Neural crest cell (in vitro differentiated cells): ENCODE measurements at places on chromosomes 11 and 22. TPM values are rescaled to one million over a fixed set of nuclear protein-coding genes. Genes with fewer than 3 reads are reported as not detected.

- no peak overlapping the region for H3K4me3 ChIP-seq
- no peaks in the 10 kb centered on the region for H3K36me3 ChIP-seq
- H3K27ac ChIP-seq = no peak overlapping the region
- H3K27me3 ChIP-seq = peaks cover 15% of the 10 kb centered on the region
- H3K4me1 ChIP-seq = no peaks in the 10 kb centered on the region
- no peak for DNase-seq
These were observed 1062.3 kb downstream of the DLG2 start for GRCh38 chr11:84564867-84565184.

DNA sequence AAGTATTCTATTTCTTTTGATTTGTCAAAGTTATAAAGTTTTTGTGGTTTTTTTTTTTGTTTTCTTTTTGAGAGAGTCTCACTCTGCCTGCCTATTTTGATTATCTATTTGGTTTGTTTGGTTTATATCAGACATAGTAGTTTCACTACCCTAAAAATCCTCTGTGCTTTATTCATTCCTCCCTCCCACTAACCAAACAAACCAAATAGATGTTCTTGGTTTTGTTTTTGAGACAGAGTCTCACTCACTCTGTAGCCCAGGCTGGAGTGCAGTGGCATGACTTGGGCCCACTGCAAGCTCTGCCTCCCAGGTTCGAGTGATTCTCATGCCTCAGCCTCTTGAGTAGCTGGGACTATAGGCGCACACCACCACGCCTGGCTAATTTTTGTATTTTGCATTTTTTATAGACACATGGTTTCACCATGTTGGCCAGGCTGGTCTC lies 67.9 kb downstream of the ENTHD1 start:
- H3K4me1 ChIP-seq = peaks cover 14% of the 10 kb centered on the region
- peaks cover 16% of the 10 kb centered on the region for H3K27me3 ChIP-seq
- no peak for DNase-seq

DNAJC4 gene
- total RNA-seq = 27.2 TPM in 2 replicates

DNA sequence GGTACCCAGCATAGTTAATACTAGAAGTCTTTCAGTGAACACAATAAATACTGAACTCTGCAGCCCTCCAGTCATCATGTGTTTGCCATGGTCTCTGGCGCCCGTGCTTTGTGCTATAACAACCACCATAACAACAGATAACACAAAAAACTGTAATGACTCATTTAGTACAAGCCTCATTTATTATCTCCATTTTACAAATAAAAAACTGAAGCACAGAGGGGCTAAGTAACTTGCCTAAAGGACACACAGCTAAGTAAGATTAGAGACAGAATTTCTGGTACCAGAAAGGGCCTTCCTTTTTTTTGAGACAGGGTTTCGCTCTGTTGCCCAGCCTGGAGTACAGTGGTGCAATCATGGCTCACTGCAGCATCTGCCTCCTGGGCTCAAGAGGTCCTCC lies 19.5 kb downstream of the RBFOX2 start:
- DNase-seq = no peak

DNA sequence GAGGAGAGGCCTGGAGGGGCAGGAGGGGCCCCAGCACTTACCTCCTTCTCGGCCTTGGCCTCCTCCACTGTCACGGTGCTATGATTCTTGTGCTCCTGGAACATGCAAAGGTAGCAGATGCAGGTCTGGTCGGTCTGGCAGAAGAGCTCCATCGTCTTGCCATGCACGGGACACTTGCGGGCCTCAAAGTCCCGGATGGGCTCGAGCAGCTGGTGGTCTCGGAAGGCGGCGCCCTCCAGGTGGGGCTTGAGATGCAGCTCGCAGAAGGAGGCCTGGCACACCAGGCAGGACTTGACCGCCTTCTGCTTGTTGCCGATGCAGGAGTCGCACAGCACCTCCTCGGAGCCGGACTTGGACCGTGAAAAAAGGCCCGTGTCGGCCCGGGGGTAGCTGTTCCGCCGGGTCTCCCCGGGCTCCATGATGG lies 714 bp downstream of the TRIM29 start:
- H3K36me3 ChIP-seq = no peaks in the 10 kb centered on the region
- no peak overlapping the region for H3K4me3 ChIP-seq
- H3K27me3 ChIP-seq = peaks cover 5% of the 10 kb centered on the region
- no peak for DNase-seq
- no peak overlapping the region for H3K27ac ChIP-seq

MS4A4E gene
- 0.27 and 0.28 TPM in 2 replicates for total RNA-seq

GRCh38 chr22:28841111-28841510 lies 40.7 kb upstream of the XBP1 start:
- H3K36me3 ChIP-seq = no peaks in the 10 kb centered on the region
- no peak for DNase-seq
- H3K27ac ChIP-seq = no peak overlapping the region
- H3K4me3 ChIP-seq = no peak overlapping the region

- no peaks in the 10 kb centered on the region for H3K36me3 ChIP-seq
- H3K27ac ChIP-seq = no peak overlapping the region
- peaks cover 2% of the 10 kb centered on the region for H3K27me3 ChIP-seq
- peaks cover 15% of the 10 kb centered on the region for H3K4me1 ChIP-seq
- peak overlapping the region; percentile 77 for H3K4me3 ChIP-seq
- no peak for DNase-seq
These were observed 22.9 kb upstream of the CTR9 start for GRCh38 chr11:10728154-10728553.

HSCB gene
- 14.3 and 18.7 TPM in 2 replicates for total RNA-seq

GRIK4 gene
- total RNA-seq = 0.86 and 0.89 TPM in 2 replicates

GRCh38 chr11:64874308-64875240 lies 3.8 kb downstream of the EHD1 start:
- H3K4me1 ChIP-seq = peaks cover 61% of the 10 kb centered on the region
- no peaks in the 10 kb centered on the region for H3K27me3 ChIP-seq
- no peaks in the 10 kb centered on the region for H3K36me3 ChIP-seq
- H3K4me3 ChIP-seq = peak overlapping the region; percentile 98
- H3K27ac ChIP-seq = peak overlapping the region; percentile 40

GRCh38 chr11:120527111-120527761 lies 15.7 kb downstream of the GRIK4 start:
- no peak overlapping the region for H3K4me3 ChIP-seq
- DNase-seq = peak; percentile 29
- no peak overlapping the region for H3K27ac ChIP-seq
- H3K4me1 ChIP-seq = peaks cover 9% of the 10 kb centered on the region
- H3K36me3 ChIP-seq = no peaks in the 10 kb centered on the region

DNA sequence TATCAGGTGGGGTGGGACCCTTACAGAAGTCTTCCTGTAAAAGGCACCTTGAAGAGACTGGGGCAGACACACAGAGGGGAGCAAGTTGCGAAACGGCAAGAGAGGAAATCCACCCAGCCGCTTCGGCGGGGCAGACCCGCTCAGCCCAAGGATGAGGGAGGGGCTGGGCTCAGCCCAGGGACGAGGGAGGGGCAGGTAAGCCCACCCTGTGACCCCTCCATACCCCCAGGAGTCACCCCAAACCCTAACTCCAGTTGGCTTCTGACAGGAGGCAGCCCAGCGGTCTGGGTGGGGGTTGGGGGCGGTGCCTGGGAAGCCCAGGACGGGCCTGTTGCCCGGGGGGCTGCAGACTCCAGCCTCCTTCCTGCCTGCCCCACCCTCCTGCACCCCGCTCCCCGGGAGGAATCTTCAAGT lies 965 bp downstream of the OSBPL5 start:
- peak overlapping the region; percentile 92 for H3K4me3 ChIP-seq
- peaks cover 3% of the 10 kb centered on the region for H3K27me3 ChIP-seq
- no peak overlapping the region for H3K27ac ChIP-seq
- no peaks in the 10 kb centered on the region for H3K36me3 ChIP-seq
- no peak for DNase-seq
